ENCODE measurements at places on chromosomes 6 and 20. TPM values are rescaled to one million over a fixed set of nuclear protein-coding genes. Genes with fewer than 3 reads are reported as not detected.

- DNase-seq, result no peak
Measured at GRCh38 chr6:34247481-34248197, 1.2 kb downstream of the SMIM29 start.

- no peak for DNase-seq
Measured at GRCh38 chr6:51928320-51928719, 159.1 kb downstream of the PKHD1 start.

- DNase-seq, result peak; percentile 70
Measured at GRCh38 chr20:53940907-53941545, 129.4 kb downstream of the BCAS1 start.

- no peak for DNase-seq
Measured at GRCh38 chr20:50245498-50246366, 55.1 kb downstream of the CEBPB start.

DNA sequence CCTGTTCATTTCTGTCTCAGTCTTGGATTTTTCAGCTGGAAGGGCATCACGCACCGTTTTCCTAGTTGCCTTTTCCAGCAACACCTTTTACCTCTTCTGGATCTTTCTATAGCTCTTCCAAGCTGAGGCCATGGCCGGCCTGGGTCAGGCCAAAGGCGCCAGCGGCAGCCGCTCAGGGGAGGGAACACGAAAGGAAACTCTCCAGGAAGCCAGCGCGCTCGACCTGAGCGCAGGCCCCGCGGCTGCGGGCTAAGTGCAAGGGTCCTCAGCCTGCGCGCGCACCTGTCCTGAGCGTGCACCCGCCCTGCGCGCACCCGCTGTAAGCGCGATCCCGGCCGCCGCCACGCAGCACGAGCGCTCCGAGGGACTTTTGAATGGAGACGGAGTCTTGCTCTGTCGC, 43.8 kb upstream of the TMEM181 start:
- peak; percentile 22 for DNase-seq

GRCh38 chr6:33813246-33813904, 9.6 kb upstream of the MLN start:
- DNase-seq, result no peak

DNA sequence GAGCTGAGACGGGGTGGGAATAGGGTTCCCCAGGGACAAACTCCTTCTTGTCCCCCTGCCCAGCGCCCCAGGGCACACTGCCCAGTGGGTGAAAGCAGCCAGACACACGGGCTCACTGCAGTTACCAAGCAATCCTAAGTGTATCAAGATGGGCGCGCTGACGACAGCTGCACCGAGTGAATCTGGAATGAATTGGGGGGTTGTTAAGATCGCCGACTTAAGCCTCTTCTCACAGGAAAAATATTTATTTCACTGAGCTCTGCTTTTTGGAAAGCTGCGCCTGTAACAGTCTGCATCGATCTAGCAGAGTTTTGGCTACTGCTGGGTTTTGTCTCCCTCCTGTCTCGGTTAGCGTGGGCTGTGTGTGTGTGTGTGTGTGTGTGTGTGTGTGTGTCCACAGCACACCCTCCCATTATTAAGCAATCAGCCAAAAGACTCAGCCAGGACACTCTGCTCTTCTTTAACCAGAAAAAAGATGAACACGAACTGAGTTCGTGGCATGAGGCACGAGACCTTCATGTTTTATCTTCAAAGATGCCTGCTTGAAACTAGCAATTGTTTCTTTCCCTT, 35.9 kb downstream of the RIPOR3 start:
- no peak for DNase-seq

DNA sequence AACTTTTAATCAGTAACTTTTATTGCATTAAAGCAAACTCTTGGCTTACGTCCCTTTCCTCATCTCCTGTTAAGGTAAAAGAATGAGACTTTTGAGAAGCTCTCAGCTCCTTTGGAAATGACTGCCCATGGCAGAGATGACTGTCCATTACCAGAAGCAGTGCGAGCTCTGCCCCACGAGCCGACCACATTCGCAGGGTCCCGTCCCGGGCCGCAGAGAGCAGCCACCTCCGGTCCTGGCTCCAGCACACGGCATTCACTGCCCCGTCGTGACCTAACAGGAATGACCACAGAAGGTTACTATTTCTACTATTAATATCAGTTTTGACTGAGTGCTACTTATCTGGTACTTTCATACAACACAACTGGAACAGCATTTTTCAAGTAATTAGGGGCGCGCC, 63.4 kb downstream of the WDR27 start:
- no peak for DNase-seq

GRCh38 chr20:41011551-41012067, 17.0 kb upstream of the TOP1 start:
- DNase-seq, result no peak

DNA sequence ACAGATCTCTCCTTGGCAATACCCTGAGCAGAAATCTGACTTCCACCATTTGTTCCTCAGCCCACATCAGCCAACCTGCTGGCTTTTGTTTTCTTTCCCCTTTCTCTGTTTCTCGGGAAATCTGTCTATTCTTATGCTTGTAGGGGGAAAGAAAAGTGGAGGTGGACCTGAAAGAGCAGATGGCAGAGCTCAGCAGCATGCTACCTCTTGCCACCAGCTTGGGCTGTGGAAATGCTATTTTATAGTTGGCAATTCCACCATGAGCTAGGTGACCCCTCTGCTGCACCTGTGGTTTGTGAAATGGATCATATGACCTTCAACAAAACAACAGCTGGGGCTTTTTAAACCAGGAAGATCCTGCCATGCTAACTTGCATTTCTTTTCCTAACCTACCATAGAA, 6.8 kb upstream of the SPATS1 start:
- DNase-seq, result no peak

GRCh38 chr6:131107151-131107550, 28.1 kb upstream of the AKAP7 start:
- DNase-seq, result no peak

- DNase-seq, result no peak
Measured at GRCh38 chr6:5315881-5316280, 54.6 kb downstream of the FARS2 start.

GRCh38 chr6:74152096-74152675, 456.2 kb downstream of the CD109 start:
- no peak for DNase-seq

Gene SRSF12
- 17.5 TPM for polyA plus RNA-seq

Gene CHRNA4
- 23.6 TPM for polyA plus RNA-seq

Gene GATA5
- 11.0 TPM for polyA plus RNA-seq

Gene DSE
- 40.9 TPM for polyA plus RNA-seq

All from renal pelvis (tissue), 12 donors.